ENCODE measurements at places on chromosomes 5 and 9. TPM values are rescaled to one million over a fixed set of nuclear protein-coding genes. Genes with fewer than 3 reads are reported as not detected.

DNA sequence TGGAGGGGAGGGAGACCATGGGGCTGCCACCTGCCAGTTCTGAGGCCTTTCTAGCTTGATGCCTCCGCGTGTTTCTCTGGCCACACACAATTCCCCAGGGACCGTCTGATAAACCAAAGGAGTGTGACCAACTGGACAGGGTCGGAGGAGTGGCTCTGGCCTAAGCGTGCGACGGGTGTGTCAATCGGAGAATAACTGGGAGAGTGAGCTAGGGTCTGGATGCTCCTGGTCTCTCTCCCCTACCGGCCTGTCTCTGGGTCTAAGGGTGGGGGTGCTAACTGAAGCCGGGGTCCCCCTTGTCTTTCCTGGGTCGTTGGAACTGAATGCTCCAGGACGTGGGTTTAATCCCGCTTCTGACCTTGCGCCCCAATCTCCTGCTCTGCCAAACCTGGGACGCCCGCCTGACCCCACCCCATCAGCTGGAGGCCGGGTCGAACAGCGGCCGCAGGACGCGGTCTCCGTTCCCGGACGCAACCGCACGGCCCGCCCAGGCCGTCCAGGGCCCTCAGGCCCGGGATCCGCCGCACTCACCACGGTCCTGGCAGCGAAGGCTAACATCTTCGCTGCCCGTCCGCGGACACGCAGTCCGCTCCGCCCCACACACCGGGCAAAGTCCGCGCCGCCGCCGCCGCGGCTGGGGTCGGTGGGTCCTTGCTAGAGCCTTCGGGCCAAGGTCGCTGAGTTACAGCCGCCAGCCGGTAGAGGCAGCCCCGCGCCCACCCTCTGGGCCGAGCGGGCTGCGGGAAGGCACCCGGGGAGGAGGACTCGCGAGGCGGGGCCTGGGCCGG lies 447 bp downstream of the CRAT start:
- no peak for DNase-seq

- DNase-seq: no peak
Observed at GRCh38 chr9:2174306-2174705, 159.2 kb downstream of the SMARCA2 start.

DNA sequence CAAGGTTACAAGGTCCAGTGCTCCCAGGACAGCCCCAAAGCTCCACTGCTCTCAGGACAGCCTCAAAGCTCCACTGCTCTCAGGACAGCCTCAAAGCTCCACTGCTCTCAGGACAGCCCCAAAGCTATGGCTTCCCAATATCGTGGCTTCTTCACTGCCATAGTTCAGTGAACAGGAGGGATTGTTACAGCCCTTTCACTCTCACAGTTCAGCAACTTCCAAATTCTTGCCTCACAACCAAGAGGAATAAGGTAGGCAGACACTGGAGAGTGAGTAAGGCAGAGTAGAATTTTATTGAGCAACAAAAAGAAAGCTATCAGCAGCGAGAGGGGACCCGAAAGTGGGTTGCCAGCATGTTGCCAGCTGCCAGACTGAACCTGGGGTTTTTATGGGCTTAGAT lies 277.6 kb downstream of the CDH10 start:
- no peak for DNase-seq

DNA sequence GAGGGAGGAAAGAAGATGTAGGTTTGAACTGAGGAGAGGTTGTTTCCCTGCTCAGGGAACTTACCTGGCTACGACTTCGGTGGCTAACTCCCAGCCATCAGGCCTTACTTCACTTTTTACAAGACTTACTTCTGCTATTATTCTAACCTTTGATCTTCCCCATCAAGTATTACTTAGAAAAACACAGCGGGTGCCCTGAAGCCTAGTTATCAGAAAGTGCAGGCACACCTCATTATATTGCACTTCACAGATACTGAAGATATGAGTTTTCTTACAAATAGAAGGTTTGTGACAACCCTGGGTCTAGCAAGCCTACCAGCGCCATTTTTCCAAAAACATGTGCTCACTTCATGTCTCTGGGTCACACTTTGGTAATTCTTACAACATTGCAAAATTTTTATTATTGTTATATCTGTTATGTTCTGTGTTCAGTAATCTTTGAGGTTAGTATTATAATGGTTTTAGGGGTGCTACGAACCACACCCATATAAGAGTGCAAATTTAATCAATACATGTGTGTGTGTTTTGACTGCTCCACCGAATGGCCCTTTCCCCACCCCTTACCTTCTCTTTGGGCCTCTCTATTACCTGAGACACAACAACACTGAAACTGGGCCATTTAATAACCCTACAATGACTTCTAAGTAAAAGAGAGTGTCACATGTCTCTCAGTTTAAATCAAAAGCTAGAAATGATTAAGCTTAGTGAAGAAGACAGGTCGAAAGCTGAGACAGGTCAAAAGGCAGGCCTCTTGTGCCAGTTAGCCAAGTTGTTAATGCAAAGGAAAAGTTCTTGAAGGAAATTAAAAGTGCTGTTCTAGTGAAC lies 2102.7 kb upstream of the WWC1 start:
- no peak for DNase-seq

DNA sequence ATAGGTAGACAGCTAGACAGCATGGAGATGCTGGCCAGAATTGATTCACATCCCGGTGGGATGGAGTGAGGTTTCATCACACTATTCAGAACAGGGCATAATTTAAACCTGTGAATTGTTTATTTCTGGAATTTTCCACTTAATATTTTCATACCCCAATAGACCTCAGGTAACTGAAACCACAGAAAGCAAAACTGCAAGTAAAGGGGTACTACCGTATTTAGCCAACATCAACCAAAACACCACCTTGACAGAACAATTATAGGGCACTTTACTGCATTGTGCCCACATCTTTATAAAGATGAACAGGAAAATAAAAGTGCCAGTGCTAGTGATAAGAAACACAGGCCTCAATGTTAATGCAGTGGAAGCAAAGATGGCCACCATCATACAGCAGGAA lies 7.5 kb downstream of the SERINC5 start:
- no peak for DNase-seq

- no peak for DNase-seq
Observed at GRCh38 chr5:32369542-32370155, 56.9 kb upstream of the MTMR12 start.

DNA sequence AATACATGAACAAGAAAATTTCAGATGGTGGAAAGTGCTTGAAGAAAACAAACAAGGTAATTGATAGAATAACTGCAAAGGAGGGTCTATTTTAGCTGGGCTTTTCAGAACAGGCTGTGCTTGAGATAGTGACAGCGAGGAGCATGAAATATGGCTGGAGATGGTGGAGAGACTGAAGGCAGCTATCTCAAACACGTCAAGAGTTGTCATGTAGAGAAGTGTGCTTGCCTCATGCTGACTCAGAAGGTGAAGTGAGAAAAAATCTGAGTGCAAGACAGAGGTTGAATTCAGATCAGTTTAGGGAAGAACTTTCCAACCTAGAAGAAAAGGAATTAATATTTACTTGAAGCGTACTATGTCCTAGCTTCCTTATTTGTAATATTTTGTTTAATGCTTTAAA lies 115.5 kb upstream of the RANBP3L start:
- DNase-seq: no peak

DNA sequence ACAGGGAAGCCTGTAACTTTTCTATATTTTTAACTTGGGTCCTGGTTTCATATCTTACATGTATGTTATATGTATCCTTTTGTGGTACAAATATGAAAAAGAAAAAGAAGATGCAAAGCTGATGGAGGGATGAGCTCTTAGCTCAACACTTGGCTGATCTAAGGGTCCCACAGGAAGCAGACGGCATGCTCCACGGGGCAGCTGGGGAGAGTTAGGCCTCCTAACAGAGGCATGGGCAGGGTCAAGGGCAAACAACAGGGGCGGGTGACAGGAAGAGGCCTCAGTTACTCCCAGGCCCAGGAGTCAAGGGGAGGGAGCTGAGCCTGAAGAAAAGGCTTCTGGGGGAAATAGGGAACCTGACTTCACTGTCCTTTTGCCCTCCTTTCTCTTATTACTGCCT lies 287.2 kb downstream of the ZSWIM6 start:
- no peak for DNase-seq

DNA sequence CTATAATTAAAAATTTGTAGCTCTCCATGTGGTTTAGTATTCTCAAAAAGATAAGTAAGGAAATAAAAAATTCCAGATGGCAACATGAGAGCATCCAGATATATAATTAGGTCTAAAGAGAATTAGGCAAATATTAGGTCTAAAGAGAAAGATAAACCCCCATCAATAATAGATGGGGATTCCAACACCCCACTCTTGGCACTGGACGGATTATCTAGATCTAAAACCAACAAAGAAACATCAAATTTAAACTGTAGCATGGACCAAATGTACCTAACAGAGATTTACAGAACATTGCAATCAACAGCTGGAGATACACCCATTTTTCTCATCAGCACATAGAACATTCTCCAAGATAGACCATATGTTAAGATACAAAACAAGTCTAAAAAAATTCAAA lies 31.6 kb downstream of the RGMB start:
- DNase-seq: no peak

DNA sequence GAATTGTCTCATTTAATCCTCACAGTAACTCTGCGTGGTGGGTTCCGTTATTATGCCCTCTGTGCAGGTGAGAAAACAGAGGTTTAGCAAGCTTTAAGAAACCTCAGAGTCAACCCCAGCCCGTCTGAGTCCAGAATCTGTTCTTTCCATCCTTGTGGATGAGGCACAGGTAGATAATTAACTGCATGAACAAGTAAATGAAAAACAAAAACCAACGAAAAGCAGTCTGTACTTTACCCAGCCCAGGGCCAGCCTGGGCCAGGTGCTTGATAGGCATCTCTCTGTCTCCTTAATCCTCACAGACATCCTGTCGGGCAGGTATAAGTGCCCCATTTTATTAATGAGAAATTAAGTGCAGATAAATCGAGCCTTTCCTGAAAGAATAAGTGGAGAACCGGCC lies 25.3 kb upstream of the CXCL14 start:
- DNase-seq: no peak

- DNase-seq: peak; percentile 51
Observed at GRCh38 chr9:16309469-16310271, 560.8 kb downstream of the BNC2 start.

DNA sequence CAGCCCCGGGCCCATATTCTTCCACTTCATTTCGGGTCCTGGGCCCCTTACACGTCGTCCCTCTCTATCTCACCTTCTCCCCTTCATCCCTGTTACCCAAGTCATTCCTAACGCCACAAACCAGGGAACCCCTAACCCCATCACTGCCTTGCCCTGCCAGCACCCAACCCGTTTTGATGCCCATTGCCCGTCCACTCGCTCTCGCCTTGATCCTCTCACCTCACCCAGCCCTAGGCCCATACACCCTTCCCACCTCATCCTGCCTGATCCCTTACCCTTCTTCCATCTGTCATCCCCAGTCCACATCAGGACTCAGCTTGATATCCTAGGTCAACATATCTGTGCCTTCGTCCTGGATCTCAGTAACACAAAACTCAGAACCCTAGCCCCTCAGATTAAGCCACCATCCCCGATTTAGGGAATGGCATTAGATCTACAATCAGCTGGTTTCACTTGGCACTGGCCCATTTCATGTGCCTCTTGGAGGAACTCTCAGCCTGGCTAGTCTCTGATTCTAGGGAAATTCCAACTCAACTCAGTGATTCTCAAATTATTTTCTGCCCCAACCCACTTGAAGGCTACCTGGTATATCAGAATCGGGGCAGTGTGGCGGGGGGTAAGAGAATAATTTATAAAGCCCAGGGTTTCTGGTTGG lies 489 bp downstream of the CHMP5 start:
- DNase-seq: no peak

DNA sequence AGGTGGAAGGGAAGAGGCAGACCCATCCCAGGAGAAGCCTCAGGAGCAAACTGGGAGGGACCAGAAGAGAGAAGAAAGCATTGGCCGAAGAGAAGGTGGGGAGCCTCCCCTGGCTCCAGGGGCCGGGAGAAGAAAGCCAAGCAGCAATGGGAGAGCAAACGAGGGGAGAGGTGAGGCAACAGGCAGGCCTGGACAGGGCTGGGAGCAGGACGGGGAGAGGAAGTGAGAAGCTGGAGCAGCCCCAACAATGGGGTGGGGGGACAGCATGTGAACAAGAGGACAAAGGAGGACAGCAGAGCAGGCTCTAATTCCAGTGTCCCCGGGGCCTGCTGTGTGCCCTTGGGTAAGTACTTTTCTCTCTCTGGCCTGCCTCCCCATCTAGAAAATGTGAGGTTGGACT lies 115.3 kb downstream of the PSD2 start:
- no peak for DNase-seq

- DNase-seq: no peak
Observed at GRCh38 chr9:16654596-16655126, 215.8 kb downstream of the BNC2 start.

- no peak for DNase-seq
Observed at GRCh38 chr5:80915716-80916115, 44.4 kb upstream of the RASGRF2 start.

DNA sequence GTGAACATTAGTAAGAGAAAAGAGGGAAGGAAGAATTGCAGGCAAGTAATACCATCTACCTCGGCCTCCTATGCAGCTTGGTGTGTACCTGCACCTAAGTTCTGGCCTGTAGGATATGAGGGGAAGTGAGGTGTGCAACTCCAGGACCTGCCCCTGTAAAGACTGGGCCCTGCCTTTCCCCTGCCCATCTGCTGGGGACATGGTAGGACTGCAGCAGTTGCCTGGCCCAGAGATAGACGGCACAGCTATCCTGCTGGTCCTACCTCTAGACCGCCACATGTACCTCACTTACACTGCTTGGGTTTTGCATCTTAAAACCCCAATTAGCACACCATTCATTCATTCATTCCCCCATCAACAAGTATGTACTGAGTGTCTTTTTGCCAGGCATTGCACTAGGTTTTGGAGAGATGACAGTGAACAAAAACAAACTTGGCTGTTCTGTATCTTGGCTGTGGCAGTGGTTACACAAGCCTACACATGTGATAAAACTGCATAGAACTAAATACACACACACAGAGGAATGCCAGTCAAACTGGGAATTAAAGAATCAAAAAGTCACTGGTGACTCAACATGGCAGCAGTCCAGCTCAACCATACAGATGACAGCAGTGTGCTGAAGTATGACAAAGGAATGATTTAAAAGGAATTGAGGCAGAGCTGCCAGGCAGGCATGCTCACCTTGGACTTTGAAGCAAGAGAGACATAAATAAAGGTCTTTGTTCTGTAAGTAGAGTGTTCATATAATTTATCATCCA lies 23.3 kb upstream of the MGAT1 start:
- no peak for DNase-seq

GRCh38 chr9:70801181-70801829 lies 320.1 kb downstream of the TRPM3 start:
- peak; percentile 38 for DNase-seq

DNA sequence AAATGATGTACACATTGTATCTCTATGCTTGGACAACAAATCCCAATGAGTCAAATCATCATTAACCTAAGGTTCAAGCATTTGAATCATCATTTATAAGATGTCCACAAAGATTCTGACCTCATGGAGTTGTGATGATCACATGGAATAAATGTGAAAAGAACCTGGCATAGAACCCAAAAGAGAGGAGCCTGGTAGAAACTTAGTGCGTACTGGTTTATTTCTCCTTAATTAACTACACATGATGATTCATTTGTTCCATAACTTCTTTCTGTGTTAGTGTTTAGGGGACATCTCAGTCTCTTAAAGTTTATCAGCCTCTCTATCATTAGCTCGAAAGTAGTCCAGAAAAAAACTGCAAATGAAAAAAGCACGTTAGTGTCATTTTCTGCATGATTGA lies 411.6 kb downstream of the BRINP1 start:
- DNase-seq: no peak

ENTPD8 gene
- polyA plus RNA-seq: 0.63 TPM

LCN9 gene
- polyA plus RNA-seq: not detected

PRDM9 gene
- polyA plus RNA-seq: not detected

PTPA gene
- 135 TPM for polyA plus RNA-seq

SPATA31C1 gene
- 0.71 TPM for polyA plus RNA-seq

SMIM33 gene
- not detected for polyA plus RNA-seq

PCDHB2 gene
- polyA plus RNA-seq: 4.9 TPM
